ENCODE measurements at places on chromosomes 1 and 21.

- DNase-seq = peak; percentile 59
These were observed 76.3 kb downstream of the MORN1 start for GRCh38 chr1:2314803-2315673.

GRCh38 chr1:117817629-117818028, 111.8 kb downstream of the GDAP2 start:
- DNase-seq = no peak

DNA sequence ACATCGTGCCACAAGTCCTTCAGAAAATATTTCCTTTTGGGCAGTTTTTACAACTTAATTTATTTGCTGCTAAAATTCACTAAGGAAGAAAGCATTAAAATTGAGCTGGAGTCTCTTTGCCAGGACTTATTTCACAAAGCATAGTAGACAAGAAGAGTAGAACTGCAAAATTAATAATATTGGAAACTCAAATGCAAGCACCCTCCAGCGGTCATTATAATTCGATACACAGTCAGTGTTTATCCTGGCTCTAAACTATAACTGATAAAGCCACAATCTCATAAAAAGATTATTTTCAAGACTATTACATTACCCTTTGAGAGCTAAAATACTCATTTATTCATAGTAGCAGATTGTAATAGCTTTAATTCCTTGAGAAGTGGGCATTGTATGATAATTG, 655.4 kb downstream of the RWDD3 start:
- DNase-seq = no peak

- peak; percentile 6 for DNase-seq
These were observed 29.8 kb downstream of the DBT start for GRCh38 chr1:100219883-100220282.

GRCh38 chr1:92837062-92837461, 5.2 kb downstream of the RPL5 start:
- no peak for DNase-seq

DNA sequence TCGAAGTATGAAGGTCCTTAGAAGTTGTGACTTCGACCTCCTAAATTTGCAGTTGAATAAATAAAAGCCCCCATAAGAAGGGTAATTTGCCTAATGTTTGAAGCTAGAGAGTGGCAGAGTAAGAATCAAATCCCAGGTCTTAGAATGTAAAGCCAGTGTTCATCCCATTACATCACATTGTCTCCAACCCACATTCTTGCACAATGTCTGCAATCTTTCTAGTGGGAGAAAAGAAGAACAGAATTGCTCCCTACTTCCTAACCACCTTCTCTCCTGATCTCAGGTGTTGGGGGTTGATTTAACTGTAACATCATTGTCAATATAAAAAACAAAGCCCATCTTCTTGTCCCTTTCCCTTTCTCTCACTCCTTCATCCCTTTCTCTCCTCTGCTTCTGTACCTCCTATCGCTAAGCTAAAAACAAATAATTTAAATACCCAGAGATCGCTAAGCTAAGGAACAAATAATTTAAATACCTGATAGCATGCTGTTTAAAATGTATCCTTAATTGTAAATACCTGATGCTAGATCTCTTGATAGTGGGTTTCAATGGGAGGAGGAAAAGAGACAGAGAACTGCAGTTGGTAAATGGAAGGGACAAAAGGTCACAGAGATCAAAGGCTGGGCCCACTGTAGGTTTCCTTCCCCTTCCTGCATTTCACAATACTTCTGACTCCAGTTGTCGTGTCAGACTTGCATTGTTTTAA, 32.1 kb upstream of the CCDC190 start:
- DNase-seq = no peak

- DNase-seq = no peak
These were observed 19.6 kb upstream of the CLCA4 start for GRCh38 chr1:86527306-86527705.

- DNase-seq = no peak
These were observed 45.7 kb upstream of the DEPDC1 start for GRCh38 chr1:68542586-68542985.

- no peak for DNase-seq
These were observed 53.9 kb downstream of the MEGF6 start for GRCh38 chr1:3557366-3557765.

DNA sequence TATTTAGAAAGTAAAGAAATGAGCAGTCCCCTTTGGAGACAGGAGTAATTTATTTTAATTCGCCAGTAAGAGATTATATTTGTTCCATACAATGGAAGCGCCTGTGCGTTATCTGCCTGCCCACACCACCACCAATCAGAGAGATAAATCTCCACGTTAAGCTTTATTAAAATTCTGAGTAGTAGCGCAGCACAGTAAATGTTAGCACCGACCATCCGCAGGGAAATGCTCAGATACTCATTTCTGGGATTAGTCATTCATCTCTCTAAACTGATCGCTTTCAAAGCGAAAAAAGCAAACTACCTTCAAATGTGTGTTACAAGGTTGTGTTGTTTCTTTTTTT, 1.2 kb downstream of the ETS2 start:
- DNase-seq = peak; percentile 31

DNA sequence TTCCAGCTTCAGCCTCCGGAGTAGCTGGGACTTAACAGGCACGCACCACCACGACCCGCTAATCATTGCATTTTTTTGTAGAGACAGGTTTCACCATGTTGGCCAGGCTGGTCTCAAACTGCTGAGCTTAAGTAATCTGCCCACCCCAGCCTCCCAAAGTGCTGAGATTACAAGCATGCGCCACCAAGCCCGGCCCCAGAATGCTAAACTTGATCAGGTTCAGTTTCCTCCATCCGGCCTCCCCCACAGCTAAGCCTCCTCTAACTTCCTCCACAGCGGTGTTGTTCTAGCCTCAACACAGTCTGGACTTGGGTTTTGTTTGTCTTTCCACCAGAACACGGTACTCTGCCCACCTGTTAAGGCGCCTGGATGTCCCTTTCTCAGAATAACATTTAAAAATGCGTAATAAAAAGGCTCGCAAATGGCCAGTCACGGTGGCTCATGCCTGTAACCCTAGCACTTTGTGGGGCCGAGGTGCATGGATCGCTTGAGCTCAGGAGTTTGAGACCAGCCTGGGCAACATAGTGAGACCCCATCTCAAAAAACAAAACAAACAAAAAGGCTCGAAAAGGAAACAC, 2.4 kb downstream of the PARP1 start:
- DNase-seq = peak; percentile 20

- DNase-seq = no peak
These were observed 27.9 kb upstream of the NPL start for GRCh38 chr1:182761396-182762395.

DNA sequence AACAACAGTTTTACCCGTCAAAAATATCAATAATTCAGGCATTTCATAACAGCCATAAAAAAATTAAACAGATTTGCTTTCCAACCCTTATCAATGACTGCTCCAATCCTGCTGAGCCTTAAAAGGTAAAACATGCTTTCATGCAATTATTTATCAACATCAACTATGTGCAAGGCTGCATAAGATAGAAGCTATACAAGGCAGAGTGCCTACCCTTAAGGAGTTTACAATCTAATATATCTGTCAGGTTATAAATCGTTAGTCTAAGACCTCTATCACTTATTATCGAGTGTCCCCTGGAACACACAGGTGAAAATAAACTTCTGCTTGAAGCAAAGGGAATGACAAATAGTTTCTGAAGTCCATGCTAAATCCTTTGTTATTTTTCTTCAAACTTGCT, 1.8 kb downstream of the ERRFI1 start:
- DNase-seq = no peak

DNA sequence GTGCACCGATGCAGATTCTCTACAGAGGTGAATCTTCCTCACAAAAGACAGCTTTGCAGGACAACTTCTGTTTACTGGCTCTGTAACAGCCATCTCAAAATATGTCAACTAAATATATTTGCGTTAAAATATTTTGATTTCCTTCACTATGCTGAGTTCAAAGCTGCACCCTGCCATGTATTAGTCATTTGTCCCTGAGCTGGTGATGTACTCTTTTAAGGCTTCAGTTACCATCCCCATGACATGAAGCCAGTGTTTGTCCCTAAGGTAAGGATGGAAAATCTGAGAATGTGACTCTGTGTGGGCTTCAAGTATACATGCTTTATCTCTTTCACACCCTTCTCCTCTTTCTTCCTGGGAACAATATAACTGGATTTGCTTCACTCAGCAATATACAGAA, 70.2 kb upstream of the BTG3 start:
- DNase-seq = no peak

GRCh38 chr1:59179673-59180072, 117.2 kb upstream of the FGGY start:
- no peak for DNase-seq

- DNase-seq = no peak
These were observed 2.1 kb upstream of the SLC2A1 start for GRCh38 chr1:42960566-42961311.

DNA sequence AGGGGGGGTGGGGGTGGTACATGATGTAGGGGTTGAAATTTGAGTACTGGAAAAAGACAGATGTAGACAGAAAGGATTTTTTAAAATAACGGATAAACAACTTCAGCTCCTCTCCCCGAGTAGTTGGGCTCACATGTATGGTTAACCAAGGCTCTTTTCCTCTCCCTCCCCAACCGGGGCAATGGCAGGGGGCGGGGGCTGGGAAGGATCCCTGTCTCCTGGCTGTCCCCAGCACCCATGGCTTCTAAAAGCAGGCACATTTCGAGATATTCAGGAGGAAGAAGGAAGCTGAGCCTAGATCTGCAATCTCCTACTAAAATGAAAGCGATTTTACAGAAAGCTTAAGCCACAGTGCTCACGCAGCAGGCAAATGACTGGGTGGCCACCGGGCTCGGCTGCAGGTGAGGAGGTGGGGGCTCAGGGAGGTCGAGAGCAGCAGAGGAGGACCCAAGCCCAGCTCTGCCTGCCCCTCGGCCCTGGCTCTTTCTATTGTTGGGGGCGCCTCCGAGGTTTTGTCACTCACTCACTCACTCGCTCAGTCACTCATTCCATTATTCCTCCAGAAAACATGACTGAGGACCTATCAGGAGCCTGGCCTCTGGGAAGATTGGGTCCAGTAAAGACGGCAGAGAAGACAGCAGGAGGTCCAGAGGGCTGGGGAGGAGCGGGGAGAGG, 573.3 kb downstream of the PTPRU start:
- DNase-seq = no peak

DNA sequence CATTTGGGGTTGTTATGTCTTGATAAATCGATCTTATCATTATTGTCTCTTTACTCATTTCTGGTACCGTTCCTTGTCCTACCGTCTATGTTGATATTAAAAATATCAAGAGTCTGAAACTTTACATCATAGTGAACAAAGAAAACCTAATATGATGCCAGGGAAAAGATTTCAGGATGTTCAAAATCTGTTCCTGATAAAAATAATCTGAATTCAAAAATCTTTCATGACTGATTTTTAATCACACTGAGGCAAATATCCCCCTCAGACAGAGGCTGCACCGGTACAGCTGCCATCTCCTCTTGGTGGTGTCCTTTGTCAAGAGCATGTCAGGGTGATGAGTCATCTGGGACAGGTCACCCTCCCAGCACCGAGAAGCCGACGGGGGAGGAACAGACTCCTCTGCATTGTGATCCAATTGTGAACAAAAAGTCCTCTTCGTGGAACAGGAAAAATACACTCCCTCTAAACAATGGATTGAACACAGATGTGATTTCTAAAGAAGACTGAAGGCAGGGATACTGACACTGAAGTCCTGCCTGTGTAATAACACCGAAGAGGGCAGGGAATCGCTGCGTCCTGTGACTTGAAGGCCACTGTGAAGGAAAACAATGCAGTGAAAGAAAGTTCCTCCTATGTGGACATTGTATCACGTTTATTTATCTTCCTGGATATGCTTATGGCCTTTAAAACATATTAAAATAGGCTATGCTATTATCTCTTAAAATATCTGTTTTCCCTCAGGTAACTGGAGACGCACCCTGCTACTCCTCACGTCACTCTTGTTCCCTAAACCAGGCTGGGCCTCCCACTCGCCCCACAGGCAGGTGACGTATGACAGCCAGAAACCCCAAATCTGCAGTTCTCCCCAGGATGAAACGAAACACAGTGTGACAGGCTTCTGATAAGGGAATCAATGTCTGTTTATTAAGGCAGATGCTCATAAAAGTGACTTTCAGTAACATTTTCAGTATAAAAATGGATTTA, 4.3 kb upstream of the SPATC1L start:
- DNase-seq = no peak

DNA sequence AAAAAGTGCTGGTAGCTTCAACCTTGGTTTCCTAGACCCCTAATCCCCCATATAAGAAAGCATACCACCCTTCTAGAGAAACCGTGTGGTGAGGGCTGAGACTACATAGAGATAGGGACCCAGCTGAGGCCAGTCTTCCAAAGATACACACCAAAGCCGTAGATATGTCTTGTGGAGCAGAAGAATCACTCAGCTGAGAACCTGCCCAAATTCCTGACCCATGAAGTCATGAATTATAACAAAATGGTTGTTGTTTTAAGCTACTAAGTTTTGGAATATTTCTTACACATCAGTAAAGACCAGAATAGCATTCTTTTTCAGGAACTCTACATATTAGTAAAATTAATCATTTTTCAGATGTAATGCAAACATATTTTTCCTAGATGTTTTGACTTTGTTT, 3.3 kb upstream of the SNRPE start:
- no peak for DNase-seq

- no peak for DNase-seq
These were observed 193.5 kb downstream of the SDCCAG8 start for GRCh38 chr1:243449373-243449772.

- no peak for DNase-seq
These were observed 8.7 kb upstream of the CD34 start for GRCh38 chr1:207919523-207920170.

- peak; percentile 58 for DNase-seq
These were observed 2.3 kb downstream of the SPEN start for GRCh38 chr1:15849775-15850324.

GRCh38 chr1:234702342-234703000, 92.5 kb upstream of the IRF2BP2 start:
- no peak for DNase-seq

GRCh38 chr1:12163210-12163609, 3.6 kb upstream of the TNFRSF1B start:
- no peak for DNase-seq

- no peak for DNase-seq
These were observed 27.8 kb downstream of the SLC19A1 start for GRCh38 chr21:45514311-45515021.
